ENCODE measurements at places on chromosomes 12 and 14.
A peak's percentile ranks its signal among the peaks of the same experiment; 100 is the strongest.

DNA sequence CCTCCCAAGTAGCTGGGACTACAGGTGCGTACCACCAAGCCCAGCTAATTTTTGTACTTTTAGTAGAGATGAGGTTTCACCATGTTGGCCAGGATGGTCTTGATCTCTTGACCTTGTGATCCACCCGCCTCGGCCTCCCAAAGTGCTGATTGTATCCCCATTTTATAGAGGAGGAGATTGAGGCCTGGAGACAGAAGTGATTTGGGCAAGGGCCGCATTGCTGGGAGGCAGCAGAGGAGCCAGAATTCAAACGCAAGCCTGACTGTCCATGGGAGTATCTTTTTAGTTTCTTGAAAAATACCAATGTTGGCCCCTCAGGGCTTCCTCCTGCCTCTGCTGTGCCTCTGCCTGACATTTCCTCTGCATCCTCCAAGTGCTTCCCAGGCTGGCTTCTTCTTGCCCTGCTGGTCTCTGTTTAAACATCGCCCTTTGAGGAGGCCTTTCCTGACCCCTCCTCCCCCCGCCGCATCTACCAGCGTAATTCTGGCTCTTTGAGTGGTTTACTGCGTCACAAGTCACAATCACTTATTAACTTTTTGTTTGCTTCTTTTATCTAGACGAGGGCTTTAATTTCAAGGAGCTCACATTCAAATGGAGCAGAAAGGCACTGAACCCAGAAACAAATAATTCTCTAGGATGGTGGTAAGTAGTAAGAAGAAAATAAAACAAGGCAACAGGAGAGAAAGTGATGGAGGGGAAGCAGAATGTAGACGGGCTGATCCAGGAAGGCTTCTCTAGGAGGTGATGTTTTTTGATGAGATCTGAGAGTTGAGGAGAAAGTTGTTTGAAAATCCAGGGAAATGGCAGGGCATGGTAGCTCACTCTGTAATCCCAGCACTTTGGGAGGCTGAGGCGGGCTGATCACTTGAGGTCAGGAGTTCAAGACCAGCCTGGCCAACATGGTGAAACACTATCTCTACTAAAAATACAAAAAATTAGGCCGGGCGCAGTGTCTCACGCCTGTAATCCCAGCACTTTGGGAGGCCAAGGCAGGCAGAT lies 91.0 kb upstream of the MED13L start:
- DNase-seq = no peak

GRCh38 chr14:49598189-49598484 lies 603 bp upstream of the LRR1 start:
- no peak for DNase-seq

DNA sequence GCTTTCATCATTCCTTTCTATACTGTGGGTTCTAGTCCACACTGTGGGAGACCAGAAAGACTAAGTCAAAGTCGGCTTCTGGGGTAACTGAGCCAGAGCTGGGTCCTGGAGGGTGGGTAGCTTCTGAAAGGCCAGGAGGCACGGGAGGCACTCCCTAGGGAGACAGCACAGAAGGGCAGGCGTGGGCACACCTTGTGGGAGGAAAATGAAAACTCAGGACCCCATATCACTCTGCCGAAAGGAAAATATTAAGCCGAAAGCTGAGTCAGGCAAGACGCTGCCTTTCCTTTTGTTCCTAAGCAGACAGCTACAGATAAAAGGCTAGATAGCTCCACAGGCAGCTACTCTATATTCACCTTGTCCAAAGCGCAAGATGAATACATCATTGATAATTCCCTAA lies 20.7 kb downstream of the ANO2 start:
- no peak for DNase-seq

- no peak for DNase-seq
Measured at GRCh38 chr14:99699861-99700260, 15.8 kb downstream of the CYP46A1 start.

DNA sequence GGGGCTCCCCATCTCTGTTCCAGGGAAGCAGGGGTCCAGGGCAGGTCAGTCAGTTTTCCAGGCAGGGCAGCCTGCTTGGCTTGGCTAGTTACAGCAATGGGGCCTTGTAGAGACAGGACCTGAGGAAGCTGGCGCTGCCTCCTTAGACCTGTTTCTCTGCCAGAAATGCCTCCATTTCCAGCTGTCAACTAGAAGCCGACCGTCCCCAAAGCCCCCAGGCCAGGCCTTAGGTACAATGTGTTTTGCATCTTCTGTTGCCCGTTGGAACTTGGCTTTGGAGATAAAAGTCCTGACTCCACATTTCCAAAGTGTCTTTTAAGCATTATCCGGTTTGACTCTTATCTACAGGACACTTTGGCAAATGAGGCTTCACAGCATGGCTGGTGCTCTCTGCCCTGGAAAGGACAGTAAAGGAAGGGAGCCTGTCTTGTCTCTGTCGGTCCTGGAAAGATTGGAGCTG lies 42.6 kb downstream of the KRT80 start:
- no peak for DNase-seq

DNA sequence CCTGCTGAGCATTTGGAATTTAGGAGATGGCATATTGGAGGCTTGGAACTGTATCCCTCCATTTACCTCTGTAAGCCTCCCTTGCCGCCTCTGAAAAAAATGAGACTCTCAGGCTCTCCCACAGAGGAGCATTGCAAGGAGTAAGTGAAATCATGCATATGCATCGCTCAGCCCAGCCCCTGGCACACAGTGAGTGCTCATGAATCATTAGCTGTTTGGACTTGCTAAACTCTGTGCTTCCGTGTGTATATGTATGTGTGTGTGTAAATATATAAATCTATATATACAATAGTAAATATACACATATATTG lies 17.1 kb upstream of the TBX3 start:
- DNase-seq = no peak

GRCh38 chr12:79522257-79522988 lies 168.3 kb downstream of the PAWR start:
- no peak for DNase-seq

DNA sequence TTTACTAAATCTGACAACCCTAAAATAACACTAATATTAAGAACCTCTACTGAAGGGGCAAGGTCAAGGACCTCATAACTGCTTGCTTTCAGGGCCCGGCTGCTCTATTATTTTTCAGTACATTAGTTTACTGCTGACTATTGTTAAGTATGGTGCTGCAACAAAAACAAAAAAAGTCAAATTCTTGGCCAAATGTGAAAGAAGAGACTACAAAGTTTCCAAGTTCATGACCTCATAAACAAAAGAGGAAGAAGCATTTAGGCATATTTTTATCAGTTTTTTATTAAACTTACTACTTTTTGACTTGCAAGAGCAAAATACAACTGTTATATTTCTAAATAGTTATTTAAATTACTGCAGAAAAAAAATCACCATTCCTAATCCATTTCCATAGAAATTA lies 109.8 kb upstream of the GPHB5 start:
- no peak for DNase-seq

GRCh38 chr12:59700153-59700450 lies 104.3 kb downstream of the SLC16A7 start:
- no peak for DNase-seq

DNA sequence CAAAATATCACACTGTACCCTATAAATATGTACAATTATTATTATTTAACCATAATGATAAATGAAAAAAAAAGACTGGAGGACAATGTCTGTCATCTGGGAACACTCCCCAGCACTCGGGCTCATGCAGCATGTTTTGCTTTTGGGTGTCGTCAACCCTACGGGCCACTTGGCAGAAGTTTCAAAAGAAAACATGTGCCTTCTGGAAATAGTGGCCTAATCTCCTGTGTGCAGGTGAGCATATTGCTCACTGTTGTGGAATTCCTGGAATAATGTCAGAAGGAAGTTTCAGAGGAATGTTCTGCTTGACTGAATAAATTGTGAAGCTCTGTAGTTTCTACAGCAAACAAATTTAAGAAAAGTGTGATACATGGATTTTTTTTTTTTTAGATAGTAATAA lies 298.3 kb downstream of the SSPN start:
- no peak for DNase-seq

DNA sequence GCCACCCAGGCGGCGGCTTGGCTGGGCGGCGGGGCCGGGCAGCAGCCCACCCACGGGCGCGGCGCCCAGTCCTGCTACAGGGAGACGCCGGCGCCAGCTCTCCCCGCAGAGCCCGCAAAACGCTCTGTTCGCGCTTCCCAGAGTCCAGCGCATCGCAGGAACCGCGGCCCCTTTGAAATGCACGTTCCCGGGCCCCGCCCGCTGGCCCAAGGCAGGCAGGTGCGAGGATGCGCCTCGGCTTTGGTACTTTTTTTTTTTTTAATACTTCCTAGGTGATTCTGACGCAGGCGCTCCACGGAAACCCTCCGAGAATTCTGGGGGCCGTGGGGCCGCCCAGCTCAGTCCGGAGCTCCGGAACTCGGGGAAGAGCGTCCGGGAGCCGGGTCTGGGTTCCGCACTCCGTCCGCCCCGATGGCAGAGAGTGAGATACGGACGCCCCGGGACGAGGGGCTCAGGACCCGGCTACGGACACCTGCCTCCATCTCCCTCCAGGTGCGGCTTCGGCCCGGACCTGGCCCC lies 483 bp downstream of the POC1B start:
- no peak for DNase-seq

DNA sequence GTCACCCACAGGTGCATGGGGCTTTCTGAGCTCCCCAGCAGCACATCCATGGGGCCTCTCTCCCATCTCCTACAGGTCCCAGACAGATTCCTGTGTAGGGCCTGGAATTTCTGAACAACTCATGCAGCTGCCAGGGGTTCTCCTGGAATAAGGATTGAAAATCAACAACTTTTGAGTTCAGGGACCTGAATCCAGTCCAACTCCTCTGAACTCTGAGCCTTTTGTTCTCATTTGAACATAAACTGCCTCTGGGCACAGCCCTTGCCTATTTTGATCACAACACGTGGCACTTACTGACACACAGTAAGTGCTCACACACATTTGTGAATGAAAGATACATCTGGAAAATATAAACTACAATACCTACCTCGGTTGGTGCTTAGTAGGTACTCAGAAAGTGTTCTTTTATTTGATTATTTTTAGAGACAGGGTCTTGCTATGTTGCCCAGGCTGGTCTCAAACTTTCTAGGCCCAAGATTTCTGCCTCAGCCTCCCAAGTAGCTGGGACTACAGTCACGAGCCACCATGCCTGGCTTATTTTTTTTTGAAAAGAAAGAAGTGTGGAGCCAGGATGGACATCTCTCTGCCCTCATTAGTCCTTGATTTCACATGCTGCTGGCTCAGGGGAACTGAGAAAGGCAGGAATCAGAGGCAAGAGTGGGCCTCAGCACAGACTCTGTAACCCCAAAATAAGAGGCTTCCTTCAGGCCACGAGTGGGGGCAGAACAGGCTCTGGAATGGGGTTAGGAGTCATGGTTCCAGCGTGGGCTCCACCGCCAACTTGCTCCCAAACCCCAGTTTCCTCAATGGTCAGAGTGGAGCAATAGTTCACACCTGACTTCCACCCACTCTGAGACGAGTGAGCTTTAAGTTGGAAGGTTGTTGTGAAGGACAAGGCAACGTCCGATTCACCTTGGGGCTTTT lies 27.0 kb downstream of the SYNE3 start:
- no peak for DNase-seq

GRCh38 chr14:52073251-52073650 lies 4.4 kb upstream of the NID2 start:
- no peak for DNase-seq

DNA sequence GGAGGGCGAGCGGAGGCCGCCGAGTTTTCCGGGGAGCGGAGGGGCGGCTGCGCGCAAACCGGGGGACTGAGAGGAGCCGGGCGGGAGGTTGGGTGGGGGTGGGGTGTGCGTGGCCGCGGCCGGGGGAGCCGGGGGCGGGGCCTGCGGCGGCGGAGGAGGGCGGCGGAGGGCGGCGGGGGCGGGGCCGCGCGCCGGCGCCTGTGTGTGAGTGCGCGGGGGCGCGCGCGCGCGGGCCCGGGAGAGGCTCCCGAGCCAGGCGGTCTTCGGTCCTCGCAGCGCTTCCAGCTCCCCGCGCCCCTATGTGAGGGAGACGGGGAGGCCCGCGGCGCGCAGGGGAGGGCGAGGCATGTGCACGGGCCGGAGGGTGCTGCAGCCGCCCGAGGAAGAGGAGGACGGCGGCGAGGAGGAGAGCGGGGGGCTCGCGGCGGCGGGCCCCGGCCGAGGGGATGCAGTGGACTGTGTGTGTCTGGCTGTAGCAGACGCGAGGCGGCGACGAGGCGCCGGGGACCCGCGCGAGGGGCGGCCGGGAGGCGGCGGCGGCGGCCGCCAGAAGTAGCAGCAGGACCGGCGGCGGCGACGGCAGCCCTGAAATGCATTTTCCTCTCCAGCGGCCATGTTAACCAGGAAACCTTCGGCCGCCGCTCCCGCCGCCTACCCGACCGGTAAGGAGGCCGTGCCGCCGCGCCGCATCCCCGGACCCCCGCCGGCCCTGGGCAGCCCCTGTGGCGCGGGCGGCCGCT lies at the start of gene DYRK2:
TSS of gene DYRK2 (plus strand) at position 225 of the 740 bp plus-strand sequence. CDS start at position 614, 389 bp downstream.
- DNase-seq = peak; percentile 42

GRCh38 chr12:84793558-84794367 lies 118.8 kb downstream of the SLC6A15 start:
- DNase-seq = no peak

- DNase-seq = no peak
Measured at GRCh38 chr12:78671295-78671694, 193.3 kb upstream of the SYT1 start.

- DNase-seq = no peak
Measured at GRCh38 chr12:117805865-117806264, 162.9 kb downstream of the KSR2 start.

DNA sequence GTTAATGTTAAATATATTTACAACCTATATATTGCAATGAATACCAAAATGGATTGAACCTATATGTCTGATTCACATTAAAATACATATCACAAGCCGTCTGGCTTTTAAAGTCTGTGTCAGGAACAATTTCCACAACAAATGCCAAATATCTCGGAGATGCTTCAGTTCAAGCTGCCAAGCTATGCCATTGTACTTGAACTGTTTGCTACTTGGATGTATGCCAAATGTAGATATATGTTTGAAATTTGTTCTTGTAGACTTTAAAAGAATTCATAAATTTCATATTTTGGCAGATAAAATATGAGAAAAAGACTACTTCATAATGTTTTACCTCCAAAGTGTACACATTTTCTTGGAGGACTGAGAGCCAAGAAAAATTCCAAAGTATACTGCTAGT lies 37.0 kb downstream of the WASHC3 start:
- no peak for DNase-seq

GRCh38 chr14:45251912-45252311 lies 1.1 kb downstream of the MIS18BP1 start:
- DNase-seq = peak; percentile 86

GRCh38 chr14:54040846-54041245 lies 84.2 kb upstream of the BMP4 start:
- DNase-seq = no peak

Data from Kasumi-1 (cell line).